ENCODE measurements at places on chromosomes 3 and 15.
A peak's percentile ranks its signal among the peaks of the same experiment; 100 is the strongest.

DNA sequence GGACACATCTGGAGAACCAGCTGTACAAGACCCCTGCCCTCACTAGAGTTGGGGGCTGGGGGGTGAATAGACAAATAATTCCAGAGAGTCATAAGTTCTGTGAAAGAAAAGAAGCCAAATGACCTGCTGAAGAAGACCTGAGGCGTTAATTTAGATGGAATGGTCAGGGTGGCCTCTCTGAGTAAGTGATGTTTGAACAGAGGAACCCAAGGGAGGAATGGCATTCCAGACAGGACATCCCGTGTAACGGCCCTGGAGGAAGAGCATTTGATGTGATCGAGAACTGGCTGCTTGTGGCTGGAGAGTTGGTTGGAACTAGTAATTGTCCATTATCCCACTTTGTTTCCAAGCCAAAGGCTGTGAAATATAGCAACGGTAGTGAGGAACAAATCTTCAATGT is 1.7 kb downstream of the NR2C2 start:
- DNase-seq = no peak

DNA sequence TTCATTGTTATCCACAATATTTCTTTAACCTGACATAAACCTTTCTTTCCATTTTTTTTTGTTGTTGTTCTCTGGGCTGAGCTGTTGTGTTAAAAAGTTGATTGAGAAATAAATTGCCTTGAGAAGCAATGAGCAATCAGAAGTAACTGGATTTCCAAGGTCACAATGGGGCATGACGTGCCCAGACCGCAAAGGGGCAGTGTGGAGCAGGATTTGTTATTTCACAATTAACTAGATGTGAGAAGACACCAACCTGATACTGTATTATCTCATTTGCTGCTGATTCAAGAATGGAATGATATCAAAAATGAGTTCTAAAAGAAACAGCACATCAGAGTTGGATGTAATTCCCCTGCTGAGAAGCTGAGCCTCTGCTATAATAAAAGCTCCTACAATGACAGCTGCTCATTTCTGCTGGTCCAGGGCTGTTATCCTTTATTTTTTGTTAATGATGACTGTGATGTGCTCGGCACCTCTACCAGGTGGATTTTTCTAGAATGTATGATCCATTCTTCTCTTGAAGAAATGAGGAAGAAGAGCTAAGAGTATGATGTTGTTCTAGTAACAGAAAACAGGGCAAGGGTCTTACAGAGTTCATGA is 28.1 kb downstream of the CPNE4 start:
- peak; percentile 19 for DNase-seq

- no peak for DNase-seq
These were observed 428.0 kb downstream of the RAP2B start for GRCh38 chr3:153590051-153590450.

GRCh38 chr3:102354818-102355515 is 79.8 kb upstream of the ZPLD1 start:
- no peak for DNase-seq

DNA sequence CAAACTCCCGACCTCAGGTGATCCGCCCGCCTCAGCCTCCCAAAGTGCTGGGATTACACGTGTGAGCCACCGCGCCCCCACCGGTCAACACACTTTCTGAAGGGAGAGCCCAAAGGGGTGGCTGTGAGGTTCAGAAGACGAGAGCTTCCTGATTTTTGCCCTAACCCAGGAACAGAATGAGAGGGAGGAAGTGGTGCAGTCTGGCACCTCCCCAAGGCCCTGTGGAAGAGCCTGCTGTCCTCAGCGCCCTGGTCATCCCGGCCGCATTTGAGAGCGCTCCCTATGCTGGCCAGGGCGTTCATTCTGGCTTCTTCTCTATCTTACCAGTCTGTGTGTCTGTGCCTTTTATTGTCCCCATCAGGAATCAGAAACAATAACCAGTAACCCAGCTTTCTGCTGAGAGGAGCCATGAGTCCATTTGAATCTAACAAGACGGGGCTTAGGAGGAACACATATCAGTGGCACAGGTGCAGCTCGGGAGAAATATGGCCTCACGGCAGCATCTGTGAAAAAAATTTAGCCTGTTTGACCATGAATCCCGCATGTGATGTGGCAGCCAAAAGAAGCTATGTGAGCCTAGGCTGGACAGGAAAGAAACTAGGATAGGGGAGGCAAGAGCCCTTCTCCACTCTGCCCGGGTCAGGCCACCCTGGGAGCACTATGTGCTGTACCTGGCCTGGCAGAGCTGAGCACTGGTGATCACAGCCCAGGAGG is 12.9 kb downstream of the BDH1 start:
- DNase-seq = no peak

DNA sequence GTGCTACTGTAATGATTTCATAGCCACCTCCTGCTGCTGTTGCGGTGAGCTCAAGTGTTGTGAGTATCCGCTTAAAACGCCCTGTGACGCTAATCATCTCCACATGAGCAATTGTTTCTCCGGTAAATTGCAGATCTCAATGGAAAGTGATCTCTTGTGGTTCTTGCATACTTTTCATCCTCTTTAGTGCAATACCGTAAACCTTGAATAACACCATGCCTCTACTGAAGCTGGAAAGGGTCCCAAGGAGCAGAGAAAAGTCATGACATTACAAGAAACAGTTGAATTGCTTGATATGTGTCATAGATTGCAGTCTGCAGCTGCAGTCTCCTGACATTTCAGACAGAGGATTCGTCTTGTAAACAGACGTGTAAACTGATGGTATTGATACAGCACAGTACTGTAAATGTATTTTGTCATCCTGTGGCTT is 6.0 kb upstream of the CEMIP start:
- no peak for DNase-seq

- DNase-seq = no peak
These were observed 197.5 kb downstream of the UBE3A start for GRCh38 chr15:25241241-25241801.

GRCh38 chr15:71116942-71117341 is 1.7 kb downstream of the THSD4 start:
- no peak for DNase-seq

DNA sequence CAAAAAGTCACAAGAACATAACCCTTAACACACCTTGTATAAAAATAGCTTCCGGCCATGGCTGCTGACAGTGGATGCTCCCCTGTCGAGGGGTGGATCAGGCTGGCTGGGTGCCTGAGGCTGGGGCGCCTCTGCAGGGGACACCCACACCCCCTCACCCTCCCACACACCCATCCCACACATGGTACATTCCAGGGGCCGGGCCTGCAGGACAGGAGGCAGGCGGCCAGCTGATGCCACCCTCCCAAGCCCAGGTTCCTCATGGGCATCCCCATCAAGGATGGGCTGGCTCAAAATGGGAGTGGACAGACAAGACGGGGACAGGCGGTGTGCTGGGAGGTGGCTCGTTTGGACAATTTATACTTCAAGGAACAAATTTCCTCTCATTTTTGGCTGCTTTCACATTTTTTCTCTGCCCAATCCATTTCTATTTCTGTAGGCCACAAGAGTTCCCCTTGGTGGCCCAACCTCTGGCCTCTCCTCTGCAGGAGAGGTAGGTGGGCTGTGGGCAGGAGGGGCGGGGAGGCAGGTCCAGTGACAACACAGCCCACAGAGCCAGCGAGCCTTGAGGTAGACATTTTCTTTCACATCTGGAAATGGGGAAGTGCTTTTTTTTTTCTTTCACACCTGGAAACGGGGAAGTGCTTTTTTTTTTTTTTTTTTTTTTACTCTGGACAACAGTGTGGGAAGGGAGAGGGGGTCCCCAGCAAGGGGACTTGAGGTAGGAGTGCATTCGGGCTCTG is 23.3 kb downstream of the RNU5B-1 start:
- no peak for DNase-seq

GRCh38 chr3:146558781-146559180 is 14.4 kb upstream of the PLSCR1 start:
- DNase-seq = no peak

Measured in HFFc6 (cell line).